MG63 (cell line): ENCODE measurements at places on chromosomes 12 and 14. TPM values are rescaled to one million over a fixed set of nuclear protein-coding genes. Genes with fewer than 3 reads are reported as not detected.

B3GNT4 gene
- total RNA-seq = not detected in 2 replicates

- DNase-seq = no peak
Observed at GRCh38 chr12:38782359-38782758, 123.0 kb downstream of the CPNE8 start.

- DNase-seq = no peak
Observed at GRCh38 chr12:54588110-54588889, at the start of gene PPP1R1A. Gene PPP1R1A (minus strand): TSS chr12:54588659. CDS start chr12:54588488, 171 bp downstream.

DNA sequence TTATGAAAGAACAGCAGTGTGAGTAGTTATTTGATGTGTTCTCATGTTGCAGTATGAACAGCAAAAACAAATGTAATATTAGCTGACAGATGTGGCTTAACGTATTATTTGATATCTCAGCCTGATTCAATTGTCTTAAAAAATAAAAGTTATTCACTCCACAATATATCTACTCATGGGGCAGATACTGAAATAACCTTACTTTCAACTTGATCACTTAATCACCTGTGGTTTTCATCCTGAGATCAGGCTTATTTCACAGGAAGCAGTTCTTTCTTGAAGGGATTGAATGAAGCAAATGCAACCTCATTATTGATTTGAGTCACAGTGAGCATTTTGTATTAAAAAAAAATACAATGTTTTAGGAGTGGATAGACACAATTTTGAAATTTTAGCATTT, 90.3 kb downstream of the AKAP6 start:
- DNase-seq = no peak

IQSEC3 gene
- not detected in 2 replicates for total RNA-seq

GRCh38 chr12:47340411-47341015, 260.8 kb upstream of the AMIGO2 start:
- DNase-seq = no peak

- no peak for DNase-seq
Observed at GRCh38 chr14:68796418-68797101, 3.7 kb upstream of the ZFP36L1 start.
